ENCODE measurements at places on chromosomes 7 and 10. TPM values are rescaled to one million over a fixed set of nuclear protein-coding genes. Genes with fewer than 3 reads are reported as not detected.

GPC2 gene
- 7.0 TPM for total RNA-seq

NUDT13 gene
- 0.18 TPM for total RNA-seq

PI4K2A gene
- 9.7 TPM for total RNA-seq

LIPF gene
- total RNA-seq = not detected

PRRT4 gene
- 0.27 TPM for total RNA-seq

ATOH7 gene
- not detected for total RNA-seq
